ENCODE measurements at places on chromosomes 16 and 17.

DNA sequence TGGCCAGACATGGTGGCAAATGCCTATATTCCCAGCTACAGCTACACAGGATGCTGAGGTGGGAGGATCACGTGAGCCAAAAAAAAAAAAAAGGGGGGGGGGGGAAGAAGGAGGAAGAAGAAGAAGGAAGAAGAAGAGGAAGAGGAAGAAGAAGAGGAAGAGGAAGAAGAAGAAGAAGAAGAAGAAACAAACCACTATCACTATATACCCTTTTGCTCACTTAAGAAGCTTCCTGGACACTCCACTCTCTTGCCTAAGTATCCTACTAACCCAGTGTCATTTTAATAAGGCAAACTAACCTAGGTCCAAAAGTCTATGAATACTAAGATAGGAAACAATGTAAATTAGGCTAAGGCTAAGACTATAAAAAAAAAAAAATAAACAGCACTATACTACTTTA lies 54.8 kb downstream of the GPATCH8 start:
- no peak for DNase-seq

DNA sequence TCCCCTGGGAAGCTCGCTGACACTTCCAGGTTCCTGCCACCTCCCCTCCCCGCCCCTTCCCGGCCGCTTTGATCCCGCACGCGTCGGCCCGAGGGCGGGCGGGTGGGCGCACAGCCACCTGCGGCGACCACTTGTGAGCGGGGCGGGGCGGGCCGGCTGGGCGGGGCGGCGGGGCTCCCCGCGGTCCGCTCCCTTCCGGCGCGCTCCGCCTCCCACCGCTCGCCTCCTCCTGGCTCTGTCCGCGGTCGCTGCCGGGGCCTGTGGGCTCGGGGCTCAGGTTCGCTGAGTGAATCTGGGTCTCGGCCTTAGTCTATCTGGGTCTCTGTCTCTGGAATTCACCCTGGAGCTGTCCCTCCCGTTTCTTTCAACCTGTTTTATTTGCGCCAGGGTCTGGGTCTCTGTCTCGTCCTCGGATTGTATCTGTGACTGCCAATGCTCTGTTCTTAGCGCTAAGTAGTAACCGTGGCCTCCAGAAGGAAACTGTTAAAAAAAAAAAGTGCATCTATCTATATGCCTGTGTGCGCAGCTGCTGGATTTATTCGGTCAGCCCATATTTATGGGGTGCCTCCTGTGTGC lies 2.7 kb upstream of the HES7 start:
- peak; percentile 68 for DNase-seq

GRCh38 chr16:57786632-57787518 lies 15.4 kb downstream of the KIFC3 start:
- no peak for DNase-seq

- no peak for DNase-seq
Observed at GRCh38 chr17:17880577-17881196, 43.9 kb upstream of the SREBF1 start.

DNA sequence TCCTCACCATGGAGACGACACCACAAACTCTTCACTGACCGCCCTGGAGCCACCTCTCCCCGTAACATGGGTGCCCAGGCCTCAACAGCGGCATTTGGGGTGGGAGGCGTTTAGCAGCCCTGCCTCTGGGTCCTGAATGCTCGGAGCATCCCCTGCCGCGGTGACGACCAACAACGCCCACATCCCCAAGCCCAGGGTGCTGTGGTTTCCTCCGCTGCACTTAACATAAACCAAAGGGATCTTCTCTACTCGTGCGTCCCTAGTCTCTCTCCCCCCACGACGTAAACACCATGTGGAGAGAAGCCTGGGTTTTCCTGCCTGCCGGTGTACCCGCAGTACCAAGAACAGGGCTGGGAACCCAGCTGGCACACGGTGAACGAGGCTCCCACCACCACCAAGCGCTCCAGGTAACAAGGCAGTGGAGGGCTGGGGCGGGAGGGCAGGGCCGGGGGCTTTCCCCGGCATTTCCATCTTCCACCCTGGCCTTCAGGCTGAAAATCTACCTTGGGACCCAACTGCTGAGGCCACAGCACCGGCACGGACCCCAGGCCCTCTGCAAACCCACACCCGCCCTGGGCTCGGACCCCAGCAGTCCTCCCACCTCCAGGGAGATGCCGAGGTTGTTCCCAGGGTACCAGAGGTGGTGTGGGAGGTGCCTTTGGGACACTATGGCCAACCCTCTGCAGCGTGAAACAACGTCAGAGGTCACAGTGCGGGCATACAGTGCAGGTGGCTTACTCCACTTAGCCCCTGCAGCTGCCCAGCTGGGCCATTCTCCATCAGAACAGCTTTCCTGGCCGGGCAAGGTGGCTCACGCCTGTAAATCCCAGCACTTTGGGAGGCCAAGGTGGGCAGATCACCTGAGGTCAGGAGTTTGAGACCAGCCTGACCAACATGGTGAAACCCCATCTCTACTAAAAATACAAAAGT lies 54.3 kb downstream of the TIMM22 start:
- DNase-seq: no peak

DNA sequence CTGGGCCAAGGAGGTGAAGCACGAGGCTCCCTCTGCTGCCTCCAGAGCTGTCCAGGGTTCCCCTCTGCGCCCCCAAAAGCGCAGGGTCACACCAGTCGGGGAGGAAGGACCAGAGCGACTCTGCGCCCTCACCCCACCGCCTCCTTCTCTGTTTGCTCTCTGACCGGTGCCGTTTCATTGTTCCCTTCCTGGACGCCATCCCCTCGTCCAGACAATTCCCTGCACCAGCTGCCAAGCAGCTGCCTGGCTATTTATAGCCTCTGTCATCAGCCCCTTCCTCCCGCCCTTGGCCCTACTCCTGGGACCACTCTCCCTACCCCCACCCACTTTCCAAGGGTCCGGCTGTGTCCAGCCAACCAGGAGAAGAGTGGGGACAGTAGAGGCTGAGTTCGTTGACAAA lies 68.8 kb upstream of the CREBBP start:
- DNase-seq: no peak

Measured in stimulated activated CD4-positive, alpha-beta T cell treated with anti-CD3 and anti-CD28 coated beads, Interleukin-2, amount 100 ng/mL, for 24 hours (primary cell).